ENCODE measurements at places on chromosomes 3 and 15.

DNA sequence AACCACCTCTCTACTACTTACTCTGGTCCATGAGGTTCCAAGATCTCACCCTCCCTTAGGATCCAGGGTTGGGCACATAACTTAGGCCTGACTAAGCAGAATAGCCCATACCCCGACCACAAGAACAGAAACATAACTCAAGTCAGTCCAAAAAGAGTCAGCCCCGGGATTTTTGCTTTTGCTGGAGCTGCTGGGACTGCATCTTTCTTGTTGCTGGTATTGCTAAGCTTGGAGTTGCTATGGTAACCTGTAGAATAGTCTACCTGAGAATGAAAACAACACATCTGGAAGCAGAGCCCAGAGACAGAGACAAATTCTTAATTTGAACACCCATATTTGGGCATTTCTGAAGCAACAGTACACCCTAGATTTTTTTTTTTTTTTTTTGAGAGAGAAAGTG is 6.5 kb downstream of the RUBCN start:
- no peak for DNase-seq

- DNase-seq = no peak
Observed at GRCh38 chr3:47803480-47804025, 615 bp downstream of the DHX30 start.

GRCh38 chr15:70447928-70448698 is 315.2 kb downstream of the UACA start:
- no peak for DNase-seq

GRCh38 chr3:155302481-155302880 is 9.0 kb upstream of the STRIT1 start:
- DNase-seq = no peak

DNA sequence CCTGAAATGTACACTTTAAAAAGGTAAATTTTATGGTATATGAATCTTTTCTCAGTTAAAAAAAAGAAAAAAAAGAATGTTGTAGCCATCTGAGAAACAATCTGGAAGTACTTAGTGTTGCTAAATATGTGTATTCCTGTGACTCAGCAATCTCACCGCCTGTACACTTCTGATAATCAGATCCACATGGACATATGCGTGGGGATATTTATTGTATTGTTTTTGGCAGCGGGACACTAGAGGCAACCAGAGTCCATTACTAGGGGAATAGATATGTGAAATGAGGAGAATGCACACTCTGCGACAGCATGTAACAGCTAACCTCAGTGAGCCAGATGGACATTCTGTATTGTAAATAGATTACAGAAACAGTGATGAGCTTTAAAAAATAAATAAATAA is 65.4 kb downstream of the AQP9 start:
- no peak for DNase-seq

- no peak for DNase-seq
Observed at GRCh38 chr3:27723815-27724458, 1.8 kb upstream of the EOMES start.

DNA sequence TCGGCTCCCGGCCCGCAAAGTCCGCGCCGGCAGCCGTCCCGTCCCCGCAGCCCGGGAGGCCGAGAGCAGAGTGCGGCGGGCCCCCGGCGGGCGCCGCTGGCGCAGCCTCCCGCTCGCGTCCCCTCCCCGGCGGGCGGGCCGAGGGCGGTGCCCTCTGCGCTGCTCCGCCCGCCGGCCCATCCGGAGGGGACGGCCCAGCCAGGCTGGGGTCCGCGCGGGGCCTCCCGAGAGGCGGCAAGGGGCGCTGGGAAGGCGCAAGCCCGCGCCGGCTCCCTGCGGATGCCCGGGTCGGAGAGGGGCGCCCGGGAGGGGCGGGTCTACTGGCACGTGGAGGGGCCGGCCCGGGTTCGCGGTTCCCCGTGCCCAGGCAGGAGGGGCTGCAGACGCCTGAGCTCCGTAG is at the start of the genes CLCN2 and POLR2H:
Gene CLCN2 (minus strand): TSS at position 74 of the 400 bp plus-strand sequence. CDS start 126 bp downstream, outside the sequence.
Gene POLR2H (plus strand): TSS at position 179 of the 400 bp plus-strand sequence. CDS start 1,783 bp downstream, outside the sequence.
- DNase-seq = no peak

DNA sequence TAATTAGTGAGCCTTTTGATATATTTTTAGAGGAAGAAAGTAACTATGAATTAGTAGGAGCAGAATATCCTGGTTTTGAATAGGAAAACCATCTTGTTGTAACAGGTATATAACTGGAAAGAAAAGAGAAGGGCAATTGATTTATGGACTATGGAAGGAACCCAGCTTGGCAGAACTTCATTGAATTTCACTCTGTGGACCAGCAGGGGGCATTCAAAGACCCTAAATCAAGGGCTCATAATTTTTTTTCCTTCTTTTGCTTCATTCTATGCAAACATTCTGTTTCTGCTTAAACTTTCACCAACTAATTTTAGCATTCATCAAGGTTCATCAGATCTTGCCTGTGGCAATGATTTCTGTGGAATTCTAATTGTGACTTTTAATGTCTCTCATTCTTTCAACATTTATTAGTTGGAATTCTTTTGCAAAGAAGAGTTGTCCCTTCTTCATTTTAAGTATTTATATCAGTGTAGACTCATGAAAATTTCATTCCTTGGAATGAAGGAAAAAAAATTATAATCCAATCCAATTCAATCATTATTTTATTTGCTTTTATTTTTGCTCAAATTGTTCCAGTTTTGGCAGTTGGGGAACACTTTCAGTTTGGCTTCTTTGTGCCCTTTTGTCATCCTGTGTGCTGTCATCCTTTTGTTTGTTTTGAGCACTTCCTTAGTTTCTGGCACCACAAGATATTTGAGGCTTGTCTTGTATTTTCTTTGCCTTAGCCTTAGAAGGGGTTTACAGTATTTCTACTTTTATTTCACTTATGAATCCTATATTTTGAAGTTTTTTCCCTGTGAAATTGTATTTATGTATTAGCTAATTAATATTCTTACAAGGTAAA is 30.4 kb downstream of the NXPE3 start:
- DNase-seq = no peak
